ENCODE measurements at places on chromosomes 1 and 21. TPM values are rescaled to one million over a fixed set of nuclear protein-coding genes. Genes with fewer than 3 reads are reported as not detected.

SLC26A9 gene
- total RNA-seq, result 0.06 TPM

PGLYRP3 gene
- not detected for total RNA-seq

LEMD1 gene
- not detected for total RNA-seq

AMY2B gene
- 0.45 TPM for total RNA-seq

FLG2 gene
- not detected for total RNA-seq

SPRR2F gene
- not detected for total RNA-seq

ABCD3 gene
- total RNA-seq, result 26.0 TPM

MASP2 gene
- 0.15 TPM for total RNA-seq

CLCNKA gene
- total RNA-seq, result 0.06 TPM

C1orf174 gene
- 23.5 TPM for total RNA-seq

NBL1 gene
- total RNA-seq, result 57.4 TPM

GIPC2 gene
- total RNA-seq, result 0.07 TPM

ZNF593OS gene
- total RNA-seq, result 0.25 TPM

XCL2 gene
- not detected for total RNA-seq

FALEC gene
- total RNA-seq, result not detected

SMCP gene
- not detected for total RNA-seq

STUM gene
- total RNA-seq, result not detected

IVL gene
- total RNA-seq, result not detected

TFF2 gene
- not detected for total RNA-seq

FMO4 gene
- total RNA-seq, result 0.67 TPM

KRTAP19-4 gene
- total RNA-seq, result not detected

POU3F1 gene
- total RNA-seq, result not detected

FAM177B gene
- not detected for total RNA-seq

ZFP69 gene
- not detected for total RNA-seq

HSD11B1 gene
- total RNA-seq, result 0.47 TPM

TDRD5 gene
- total RNA-seq, result 0.05 TPM

VWA5B1 gene
- total RNA-seq, result not detected

DPH5 gene
- 31.6 TPM for total RNA-seq

DUSP12 gene
- total RNA-seq, result 44.0 TPM

SLFNL1 gene
- total RNA-seq, result not detected

OR2L13 gene
- not detected for total RNA-seq

CD48 gene
- total RNA-seq, result not detected

NHLH2 gene
- not detected for total RNA-seq

CLDN8 gene
- total RNA-seq, result not detected

Measured in A549 treated with Hydrocortisone at 1 μM for 4 hours (cell line).